AG08395 (cell line): ENCODE measurements at places on chromosomes 1 and 21.
A peak's percentile ranks its signal among the peaks of the same experiment; 100 is the strongest.

DNA sequence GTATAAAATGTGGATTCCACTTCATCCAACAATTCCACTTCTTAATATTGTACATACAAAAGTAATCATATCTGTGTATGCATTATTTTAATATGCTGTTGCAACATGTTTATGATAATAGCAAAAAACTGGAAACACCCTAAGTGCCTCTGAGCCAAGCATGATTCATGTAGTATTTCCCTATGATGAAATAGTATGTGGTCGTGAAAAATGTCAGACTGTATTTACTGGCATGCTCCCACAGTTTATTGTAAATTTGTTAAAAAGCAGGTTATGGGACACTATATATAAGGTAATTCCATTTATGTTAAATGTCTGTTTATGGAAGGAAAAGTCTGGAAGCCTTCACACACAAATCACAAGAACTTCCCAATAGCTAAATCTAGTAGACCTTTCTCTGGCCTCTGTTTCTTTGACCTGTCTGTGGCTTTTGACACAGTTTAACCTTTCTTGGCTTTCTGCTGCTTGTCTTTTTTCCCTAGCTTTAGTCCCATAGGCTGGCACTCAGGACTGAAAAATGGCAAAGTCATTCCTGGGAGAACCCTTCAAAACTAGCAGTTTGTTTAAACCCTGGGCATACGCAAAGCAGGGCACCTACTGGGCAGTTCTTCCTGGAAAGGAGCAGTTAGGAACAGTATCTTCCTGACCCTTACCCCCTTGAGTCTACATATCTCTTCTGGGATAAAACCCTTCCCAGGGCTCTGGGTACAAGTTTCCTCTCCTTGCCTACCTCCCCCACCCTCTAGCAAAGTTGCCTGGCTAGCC lies 65.4 kb upstream of the ARTN start:
- peak; percentile 35 for DNase-seq

- DNase-seq: no peak
Measured at GRCh38 chr1:4836574-4836973, 182.2 kb downstream of the AJAP1 start.

DNA sequence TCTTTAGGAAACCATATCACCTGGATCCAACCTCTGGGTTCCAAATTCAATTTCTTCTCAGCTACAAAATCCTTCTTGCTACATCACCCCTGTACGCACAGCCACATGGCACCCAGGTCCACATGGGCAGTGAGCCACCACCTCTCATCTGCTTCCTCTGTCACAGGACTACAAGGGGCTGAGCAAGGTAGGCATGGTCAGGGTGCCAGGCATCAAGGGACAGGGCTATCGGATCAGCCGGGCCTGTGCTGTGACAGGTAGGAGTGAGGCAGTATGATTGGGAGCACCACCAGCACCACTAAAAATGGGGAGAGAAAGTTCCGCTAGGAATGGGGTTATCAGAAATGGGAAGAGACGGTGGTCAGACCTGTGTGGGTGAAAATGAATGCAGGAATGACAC lies 29.4 kb downstream of the S100A6 start:
- no peak for DNase-seq

DNA sequence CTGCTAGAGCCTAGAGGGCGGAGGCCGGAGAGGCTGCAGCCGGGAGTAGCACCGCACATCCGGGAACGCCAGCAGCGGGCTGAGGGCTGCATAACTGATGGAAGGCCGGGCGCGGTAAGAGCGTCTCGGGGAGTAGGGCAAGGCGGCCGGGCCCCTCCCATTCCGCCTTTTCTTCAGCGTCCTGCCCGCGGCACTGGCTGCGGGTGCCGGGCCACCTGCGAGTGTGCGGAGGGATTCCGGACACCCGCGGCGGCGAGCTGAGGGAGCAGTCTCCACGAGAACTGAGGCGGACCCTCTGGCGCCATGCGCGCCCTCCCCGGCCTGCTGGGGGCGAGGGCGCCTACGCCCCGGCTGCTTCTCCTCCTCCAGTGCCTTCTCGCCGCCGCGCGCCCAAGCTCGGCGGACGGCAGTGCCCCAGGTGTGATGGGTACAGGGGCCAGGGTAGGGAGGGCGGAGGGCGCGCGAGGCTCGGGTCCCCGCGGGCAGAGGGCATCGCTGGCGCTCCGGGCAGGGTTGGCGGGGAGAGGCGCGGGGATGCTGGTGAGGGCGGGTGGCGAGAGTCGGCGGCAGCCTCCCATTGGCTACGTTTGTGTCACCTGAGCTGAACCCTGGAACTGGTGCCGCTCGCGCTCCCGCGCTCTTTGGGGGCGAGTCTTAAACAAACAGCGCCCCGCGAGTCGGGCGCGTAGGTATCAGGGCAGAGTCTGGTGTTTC lies 334.4 kb downstream of the SRGAP2C start:
- peak; percentile 12 for DNase-seq

- DNase-seq: no peak
Measured at GRCh38 chr1:40059960-40060750, 19.6 kb downstream of the CAP1 start.

DNA sequence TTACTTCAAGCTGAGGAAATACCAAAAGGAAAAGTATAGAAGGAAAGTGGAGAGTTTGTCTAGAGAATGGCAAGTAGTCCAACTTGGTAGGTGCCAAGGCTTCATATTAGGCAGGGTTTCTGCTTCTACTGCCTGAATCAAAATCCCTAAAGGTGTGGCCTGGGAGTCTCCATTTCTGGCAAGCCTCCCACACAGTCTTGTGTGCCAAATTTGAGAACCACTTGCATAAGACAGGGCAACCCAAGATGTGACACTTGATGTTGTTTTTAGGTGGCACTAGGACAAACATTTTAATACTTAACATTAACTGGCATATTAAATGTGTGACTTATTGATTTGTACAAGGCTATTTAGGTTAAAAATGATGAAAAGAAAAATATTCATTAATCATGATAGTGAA lies 60.1 kb downstream of the ATG4C start:
- DNase-seq: no peak

DNA sequence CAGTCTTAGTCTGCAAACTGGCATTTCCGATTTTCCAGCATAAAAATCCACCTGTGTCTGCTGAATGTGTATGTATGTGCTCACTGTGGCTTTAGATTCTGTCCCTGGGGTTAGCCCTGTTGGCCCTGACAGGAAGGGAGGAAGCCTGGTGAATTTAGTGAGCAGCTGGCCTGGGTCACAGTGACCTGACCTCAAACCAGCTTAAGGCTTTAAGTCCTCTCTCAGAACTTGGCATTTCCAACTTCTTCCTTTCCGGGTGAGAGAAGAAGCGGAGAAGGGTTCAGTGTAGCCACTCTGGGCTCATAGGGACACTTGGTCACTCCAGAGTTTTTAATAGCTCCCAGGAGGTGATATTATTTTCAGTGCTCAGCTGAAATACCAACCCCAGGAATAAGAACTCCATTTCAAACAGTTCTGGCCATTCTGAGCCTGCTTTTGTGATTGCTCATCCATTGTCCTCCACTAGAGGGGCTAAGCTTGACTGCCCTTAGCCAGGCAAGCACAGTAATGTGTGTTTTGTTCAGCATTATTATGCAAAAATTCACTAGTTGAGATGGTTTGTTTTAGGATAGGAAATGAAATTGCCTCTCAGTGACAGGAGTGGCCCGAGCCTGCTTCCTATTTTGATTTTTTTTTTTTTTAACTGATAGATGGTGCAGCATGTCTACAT lies 2.5 kb upstream of the OLFML3 start:
- peak; percentile 49 for DNase-seq

DNA sequence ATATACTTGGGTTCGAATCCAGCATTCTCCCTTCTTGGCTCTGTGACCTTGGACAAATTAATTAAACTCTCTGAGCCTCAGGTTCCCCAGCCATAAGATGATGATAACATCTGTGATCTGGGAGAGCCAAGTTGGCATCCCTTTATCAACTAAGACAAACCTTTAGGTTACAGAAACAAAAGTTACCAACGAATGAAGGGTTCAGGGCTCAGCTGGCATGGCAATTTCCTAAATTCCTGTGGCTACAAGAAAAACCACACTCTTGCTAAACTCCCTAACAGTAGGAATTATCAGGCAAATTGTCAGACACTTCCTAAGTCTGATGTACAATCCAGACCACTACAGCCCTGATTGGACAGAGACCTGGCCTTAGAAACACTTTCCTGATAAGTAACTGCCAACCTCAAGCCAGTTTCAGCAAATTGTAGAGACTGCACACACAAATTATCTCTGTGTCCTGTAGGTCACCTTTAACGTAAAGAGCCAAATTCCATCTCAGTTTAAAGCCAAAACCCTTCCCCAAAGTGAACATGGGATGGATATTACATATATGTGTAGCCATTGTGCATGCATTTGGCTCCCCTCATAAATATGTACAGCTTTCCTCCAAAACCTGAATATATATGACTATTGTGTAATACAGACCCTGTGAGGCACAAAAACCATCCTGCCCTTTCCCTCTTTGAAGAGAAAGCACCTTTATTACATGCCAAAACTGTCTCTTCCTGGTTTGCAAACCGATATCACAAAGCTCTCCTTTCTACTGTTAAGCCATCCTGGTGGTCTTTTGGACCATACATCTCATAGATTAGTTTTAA lies 39.5 kb upstream of the EDARADD start:
- no peak for DNase-seq

DNA sequence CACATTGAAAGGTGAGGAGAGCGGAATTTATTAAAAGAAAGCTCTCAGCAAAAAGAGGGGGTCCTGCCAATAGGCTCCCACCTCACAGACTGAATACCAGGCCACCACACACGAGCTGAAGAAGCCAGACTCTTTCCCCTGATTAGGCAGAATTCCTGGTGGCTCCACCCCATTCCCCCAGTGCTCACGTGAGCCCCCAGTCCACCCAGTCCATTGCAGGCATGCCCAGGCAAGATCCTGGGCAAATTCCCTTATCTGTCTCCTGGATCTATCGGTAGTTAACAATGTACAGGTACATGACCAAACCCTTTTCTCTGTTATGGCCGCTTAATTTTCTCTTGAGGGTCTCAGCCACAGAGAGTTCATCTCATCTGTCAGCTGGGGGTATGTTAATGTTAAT lies 54.6 kb upstream of the BTG3 start:
- no peak for DNase-seq

DNA sequence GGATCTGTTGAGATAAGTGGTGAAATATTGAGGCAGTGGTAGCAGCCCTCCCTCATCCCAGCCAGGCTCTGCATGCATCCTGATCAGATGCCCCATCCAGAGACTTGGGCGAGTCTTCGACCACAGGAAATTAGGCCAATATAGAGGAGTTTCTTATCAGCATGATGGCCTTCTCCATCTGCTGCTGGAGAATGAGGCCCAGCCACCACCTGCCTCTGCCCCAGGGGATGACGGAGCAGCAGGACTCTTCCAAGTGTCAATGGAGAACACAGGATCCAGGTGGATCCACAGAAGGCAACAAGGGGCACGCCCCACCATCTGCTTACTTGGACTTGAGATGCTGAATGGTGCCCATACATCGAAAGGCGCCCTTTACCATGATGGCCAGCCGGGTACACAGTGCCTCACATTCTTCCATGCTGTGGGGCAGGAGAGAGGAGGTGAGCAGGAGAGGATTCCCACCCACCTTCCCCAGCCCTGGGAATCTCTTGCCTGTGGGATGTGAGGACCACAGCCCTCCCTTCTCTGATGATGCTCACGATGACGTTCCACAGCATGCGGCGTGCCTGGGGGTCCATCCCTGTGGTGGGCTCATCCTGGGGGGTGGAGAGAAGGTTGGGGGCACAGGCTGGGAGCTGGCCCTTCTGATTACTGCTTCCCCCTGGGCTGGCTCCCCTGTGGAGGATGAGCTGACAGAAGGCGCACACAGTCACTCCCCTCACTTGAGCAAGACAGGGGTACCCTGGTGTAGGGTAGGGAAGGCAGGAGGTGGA lies 91.5 kb upstream of the GCLM start:
- no peak for DNase-seq

DNA sequence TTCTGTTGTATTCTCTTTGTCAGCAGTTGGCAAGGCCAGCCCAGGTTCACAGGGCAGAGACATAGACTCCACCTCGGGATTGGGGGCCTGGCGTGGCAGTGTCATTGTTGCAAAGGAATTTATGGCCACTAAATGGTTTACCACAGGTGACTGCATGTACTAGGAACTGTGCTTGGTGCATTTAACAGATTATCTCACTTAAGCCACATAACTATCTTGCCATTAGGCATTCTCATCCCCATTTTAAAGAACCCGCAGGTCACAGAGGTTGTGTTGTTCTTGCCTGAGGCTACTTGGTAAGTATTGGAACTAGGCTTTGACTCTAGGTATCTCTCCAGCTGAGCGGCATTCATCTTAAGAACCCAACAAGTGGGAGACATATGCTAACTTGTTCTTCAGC lies 9.7 kb downstream of the TLCD4 start:
- no peak for DNase-seq

DNA sequence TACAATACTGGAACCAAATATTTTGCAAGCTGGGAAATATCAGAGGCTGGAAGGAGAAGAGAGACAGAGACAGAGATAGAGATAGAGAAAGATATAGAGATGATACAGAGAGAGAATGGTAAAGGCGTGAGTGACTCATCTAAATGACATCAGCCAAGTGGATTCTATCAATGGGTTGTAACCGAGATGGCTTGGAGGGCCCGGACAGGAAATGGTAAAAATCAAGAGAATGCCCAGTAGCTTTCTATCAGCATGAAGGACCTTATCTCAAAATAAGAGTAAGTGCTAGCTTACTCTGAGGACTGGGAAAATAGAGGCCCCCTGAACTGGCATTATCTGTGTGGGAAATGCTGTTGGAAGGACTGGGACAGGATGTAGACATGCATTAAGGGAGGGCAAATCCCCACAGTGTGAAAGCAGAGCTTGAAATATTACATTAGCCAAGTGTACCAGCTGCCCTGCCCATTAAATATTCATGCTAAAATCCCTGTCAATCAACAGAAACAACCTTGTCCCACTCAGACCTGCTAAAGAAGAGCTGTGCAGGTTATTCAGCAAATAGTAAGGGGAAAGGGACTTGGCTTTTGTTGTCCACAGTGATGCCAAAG lies 76.6 kb upstream of the ZNF644 start:
- DNase-seq: no peak

DNA sequence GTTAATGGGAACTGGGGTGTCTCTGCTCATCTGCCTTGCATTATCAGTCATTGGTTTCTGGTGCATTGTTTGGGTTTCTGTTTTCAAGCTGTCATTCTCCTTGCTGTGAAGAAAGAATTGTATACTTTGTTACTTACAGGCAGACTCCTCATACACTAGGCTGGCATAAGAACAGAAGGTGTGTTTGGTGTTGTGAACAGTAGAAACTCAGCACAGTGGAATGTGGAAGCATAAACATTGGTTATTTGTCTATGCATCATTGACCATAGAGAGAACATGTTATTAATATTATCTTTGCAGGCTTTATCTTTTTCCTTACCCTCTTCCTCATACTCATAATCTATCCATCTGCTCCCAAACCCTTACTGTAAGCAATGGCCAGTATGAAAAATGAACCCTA lies 18.2 kb downstream of the C1orf87 start:
- no peak for DNase-seq

DNA sequence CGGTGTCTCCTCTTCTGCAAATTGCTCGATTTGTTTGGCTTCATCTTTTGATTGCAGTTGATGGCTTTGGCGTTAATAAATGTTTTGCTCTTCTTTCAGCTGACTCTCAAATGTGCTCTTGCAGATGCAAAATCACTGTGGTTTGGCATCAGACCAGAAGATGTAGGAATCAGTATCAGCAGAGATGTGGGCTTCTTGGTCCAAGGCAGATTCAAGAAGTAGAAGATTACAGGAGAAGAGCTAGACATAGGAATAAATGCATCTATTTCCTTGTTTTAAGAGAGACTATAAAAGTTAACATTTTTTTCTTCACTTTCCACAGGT lies 59.8 kb upstream of the BACH1 start:
- no peak for DNase-seq
